ENCODE measurements at places on chromosomes 2 and 18.

DNA sequence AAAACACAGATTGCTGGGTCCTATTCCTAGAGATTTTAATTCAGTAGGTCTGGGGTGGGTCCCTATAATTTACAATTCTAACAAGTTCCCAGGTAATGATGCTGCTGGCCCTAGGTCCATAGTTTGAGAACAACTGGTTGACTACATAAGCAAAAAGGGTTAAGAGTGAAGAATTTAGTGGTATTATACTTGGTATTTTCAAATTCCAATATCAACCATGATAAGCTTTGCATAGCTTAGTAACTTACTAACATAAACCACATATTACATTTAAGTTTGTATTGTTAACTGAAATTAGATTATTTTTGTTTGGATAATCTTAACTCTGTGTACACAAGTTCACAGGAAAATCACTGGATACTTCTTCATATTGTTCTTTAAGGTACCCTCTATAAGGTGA is 862.9 kb upstream of the ACVR2A start:
- no peak for DNase-seq

DNA sequence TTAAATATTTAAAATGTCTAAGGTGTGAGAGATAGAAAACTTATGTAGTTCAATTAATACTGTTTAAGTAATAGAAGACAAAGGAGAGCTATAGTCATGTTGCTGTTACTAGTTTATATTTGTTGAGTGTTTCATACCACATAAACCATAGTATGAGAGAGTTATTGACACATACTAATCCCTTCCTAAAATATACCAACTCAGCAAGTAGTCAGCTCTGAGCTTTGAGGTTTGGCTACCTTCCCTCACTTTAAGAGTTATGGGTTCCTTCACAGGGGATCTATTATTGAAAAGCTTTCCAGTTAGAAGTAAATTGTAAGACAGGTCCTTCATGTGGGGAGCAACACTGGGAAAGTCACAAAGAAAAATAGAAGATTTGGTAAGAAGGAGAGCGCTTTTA is 701.6 kb upstream of the ZEB2 start:
- DNase-seq: no peak

DNA sequence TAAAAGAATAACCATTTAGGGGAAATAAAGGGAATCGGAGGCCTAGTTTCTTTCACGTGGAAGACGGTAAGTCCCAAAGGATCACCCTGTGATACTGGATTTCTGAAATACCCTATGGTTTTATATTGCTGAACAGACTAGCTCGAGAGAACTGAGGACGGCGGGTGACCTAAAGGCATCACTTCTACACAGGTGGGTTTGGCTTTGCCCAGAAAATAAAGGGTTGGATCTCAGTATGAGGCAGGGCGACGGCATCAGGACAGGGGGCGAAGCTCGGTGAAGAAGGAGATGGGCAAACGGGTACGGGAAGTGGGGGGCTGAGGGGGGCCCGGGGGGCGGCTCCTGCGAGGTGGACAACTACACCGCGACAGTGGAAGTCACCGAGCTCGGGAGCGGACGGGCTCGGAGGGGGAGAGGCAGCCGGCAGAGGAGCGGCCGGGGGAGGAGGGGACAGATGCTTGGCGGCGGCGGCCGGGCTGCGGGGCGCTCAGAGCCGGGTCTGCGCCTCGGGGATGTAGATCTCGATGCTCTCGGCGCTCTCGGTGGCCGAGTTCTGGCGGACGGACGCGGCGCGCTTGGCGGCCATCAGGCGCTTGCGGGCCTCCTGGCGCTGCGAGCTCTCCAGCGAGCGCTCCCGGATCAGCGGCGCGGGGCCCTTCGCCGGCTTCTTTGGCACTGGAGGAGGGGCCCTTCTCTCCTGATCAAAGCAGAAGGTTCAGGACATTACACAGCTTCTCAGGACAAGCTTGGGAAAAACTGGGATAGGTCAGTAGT is 48.9 kb downstream of the TGIF1 start:
- DNase-seq: peak; percentile 39

- no peak for DNase-seq
Measured at GRCh38 chr2:121490584-121491133, 40.0 kb upstream of the RNU4ATAC start.

DNA sequence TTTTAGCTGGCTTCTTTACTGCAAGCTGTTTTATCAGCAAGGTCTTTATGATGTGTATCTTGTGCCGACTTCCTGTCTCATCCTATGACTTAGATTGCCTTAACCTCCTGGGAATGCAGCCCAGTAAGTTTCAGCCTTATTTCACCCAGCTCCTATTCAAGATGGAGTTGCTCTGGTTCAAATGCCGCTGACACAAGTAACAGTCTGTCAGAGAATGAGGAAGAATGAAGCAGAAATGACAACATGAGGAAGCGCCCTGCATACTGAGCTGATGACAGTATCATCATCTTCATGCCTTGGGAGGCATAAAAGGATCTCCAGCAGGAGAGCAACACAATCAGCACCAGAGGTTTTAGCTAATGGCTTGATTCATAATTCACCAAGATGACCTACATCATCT is 309.4 kb downstream of the NBAS start:
- no peak for DNase-seq

GRCh38 chr2:48808311-48808710 is 52.8 kb upstream of the LHCGR start:
- DNase-seq: no peak

DNA sequence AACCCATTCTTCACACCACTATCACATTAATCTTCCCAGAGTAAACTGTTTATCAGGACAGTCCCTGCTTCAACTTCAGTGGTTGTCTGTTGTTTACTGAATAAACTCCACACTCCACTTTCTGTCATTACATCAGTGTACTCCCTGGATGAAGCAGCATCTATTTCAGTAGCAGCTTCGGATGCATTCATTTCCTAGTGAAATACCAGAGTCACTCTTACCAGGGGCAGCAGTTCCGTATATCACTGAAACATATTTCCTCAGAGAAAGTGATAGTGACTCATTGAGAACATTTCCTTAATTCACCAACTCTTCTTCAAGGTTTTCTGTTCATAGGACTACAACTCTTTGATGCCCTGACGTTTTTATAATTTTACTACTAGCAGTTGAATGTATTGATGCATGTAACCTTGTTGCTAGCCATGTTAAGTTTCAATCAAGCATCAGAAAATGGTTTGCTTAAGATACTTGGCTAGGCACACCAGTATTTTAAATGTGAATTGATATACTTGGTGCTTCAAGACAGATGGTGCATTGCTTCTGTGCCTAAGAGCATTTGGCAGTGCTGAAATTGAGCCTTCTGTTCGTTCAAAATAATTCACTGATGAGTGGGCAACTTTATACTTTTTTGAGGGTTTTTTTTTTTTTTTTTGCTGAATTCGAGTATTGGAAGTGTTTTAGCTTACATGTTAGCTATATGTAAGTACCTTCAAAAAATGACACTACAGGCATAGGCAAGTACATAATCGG is 92.3 kb downstream of the UBE2E3 start:
- no peak for DNase-seq

- DNase-seq: no peak
Measured at GRCh38 chr2:61018318-61018755, 282 bp upstream of the PUS10 start.

- DNase-seq: no peak
Measured at GRCh38 chr18:11767935-11768334, 78.9 kb downstream of the GNAL start.

DNA sequence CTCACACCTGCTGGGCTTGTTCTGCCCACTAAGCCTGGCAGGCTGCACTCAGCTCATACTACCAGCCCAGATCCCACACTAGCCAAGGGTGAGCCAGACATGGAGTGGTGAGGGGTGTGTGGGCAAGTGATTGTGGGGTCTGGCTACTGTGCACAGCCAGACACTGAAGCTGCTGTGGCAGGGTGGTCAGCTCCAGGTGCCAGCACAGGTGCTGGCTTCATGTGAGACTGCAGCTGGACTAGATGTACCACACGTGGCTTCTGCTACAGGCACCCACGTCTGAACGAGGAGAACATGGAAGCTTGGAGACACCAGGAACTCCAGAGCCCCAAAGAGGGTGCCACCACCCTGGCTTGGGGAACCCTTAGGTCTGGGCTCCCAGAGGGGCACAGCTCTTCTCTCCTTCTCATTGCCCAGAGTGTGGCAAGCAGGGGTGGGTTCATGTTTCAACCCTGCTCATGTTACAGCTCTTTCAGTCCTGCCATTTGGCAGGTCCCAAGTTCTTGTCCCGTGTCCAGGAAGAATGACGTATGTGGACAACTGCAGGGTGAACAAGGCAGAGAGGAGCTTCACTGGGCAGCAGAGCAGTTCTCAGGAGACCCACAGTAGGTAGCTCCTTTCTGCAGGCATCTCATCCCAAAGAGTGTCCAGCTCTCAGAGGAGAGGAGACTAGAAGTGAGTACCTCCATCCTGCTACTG is 1624.2 kb upstream of the TMEFF2 start:
- DNase-seq: no peak

- no peak for DNase-seq
Measured at GRCh38 chr2:120673571-120674061, 62.1 kb upstream of the GLI2 start.

- no peak for DNase-seq
Measured at GRCh38 chr2:98893911-98894321, 42.1 kb downstream of the CRACDL start.

DNA sequence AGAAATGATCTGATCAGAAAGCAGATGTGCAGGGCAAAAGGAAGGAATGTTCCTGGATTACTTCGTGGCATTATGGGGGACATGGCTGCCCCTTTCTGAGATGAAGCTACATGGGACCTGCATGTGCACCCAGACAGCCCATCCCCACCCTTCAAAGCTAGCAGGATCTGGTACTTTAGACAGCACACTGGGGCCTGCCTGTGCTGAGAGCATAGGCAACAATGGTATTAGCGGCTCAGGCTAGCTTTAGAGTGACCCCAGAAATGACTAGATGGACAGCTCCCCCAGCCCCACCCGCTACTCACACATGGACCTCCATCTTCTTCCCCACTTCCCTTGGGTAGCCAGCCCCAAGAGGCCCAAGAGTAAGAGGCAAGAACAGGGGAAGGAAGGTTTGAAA is 61.5 kb upstream of the NFE2L2 start:
- DNase-seq: no peak

GRCh38 chr2:184799379-184799778 is 201.1 kb downstream of the ZNF804A start:
- no peak for DNase-seq

- DNase-seq: no peak
Measured at GRCh38 chr2:73000808-73001570, 70.5 kb downstream of the SFXN5 start.

- no peak for DNase-seq
Measured at GRCh38 chr18:48418539-48419276, 9.5 kb upstream of the ZBTB7C start.

DNA sequence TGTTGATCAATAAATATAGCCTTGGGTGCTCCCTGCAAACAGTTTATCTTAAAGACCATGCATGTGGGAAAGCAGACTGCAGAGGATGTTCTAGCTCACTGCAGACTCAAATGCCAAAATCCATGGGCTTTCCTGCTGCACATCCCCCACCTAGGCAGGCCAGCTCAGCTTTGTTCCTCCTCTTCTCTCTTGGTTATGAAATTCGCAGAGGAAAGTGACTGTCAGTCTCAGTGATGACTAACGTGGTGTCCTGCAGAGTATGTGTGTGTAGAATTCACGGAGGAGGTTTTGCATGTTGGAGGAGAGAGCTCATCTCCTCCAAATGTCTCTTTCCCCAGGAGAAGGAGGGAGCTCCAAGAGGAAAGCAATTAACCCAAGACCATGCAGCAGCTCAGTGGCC is 21.4 kb upstream of the KCNS3 start:
- DNase-seq: no peak

- no peak for DNase-seq
Measured at GRCh38 chr2:38528008-38528442, 74.7 kb downstream of the HNRNPLL start.

GRCh38 chr2:52391621-52392020 is 1359.7 kb upstream of the NRXN1 start:
- no peak for DNase-seq

DNA sequence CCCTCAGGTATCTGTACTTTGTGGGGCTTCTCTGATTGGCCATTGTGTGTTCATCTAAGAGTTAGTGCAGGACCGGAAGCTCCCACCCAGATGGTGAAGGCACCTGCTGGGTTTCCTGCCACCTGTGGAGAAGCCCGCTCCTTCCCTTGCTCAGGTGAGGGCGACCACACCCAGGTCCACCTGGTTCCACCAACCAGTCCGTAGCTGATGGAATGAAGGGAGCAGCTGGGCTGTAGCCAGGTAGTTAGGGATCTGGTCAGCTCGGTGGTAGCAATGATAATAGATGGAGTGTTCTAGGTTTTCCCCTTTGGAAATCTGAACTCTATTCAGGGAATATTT is 16.0 kb downstream of the SH3BP4 start:
- no peak for DNase-seq

- DNase-seq: peak; percentile 54
Measured at GRCh38 chr2:68031542-68032160, 31.2 kb downstream of the C1D start.

- no peak for DNase-seq
Measured at GRCh38 chr2:238939074-238939473, 91.2 kb downstream of the TWIST2 start.

DNA sequence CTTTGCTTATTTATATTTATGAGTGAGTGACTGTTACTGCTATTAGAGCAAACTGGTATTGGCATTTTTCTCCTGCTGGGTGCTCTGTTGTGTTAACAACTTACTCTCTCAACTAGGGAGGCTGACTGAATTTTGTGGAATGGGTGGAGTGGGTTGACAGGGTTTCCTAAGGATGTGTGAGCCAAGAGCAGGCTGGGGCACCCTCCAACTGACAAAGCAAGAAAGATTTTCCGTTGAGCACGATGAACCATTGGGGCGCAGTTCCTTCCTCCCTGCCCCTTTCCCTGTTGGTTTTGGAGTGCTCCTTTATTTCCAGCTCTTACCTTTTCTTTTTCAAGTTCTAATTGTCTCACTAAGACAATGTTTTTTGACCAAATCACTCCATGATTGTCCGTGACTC is 20.3 kb downstream of the SEH1L start:
- no peak for DNase-seq

- DNase-seq: no peak
Measured at GRCh38 chr2:102063487-102063911, 71.7 kb downstream of the IL1R2 start.

GRCh38 chr2:240464514-240465241 is 29.2 kb downstream of the GPC1 start:
- no peak for DNase-seq

DNA sequence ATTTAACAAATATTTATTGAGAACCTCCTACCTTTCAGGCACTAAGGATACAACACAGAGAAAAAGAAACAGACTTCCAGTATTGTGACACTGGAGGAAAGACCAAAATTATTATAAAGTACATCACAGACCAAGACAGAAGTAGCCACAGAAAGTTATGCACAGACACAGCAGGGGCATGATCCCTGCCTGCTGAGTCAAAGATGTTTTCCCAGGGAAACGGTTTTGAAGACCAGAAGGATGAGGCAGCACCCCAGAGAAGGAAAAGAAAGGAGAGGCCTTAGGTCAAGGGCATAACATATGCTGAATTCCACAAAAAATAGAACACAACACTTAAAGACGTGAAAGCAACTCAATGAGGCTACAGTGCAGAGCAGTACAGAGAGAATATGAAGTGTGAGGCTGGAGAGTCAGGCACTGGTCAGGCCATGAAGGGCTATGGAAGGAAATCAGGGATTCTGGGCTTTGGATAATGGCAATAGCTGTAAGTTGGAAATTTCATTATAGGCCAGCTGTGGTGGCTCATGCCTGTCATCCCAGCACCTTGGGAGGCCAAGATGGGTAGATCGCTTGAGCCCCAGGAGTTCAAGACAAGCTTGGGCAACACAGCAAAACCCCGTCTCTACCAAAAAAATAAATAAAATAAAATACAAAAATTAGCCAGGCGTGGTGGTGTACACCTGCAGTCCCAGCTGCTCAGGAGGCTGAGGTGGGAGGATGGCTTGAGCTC is 8.2 kb downstream of the ADAM17 start:
- no peak for DNase-seq

- DNase-seq: no peak
Measured at GRCh38 chr2:148253685-148254084, 232.8 kb downstream of the MBD5 start.

Measured in GM13977 (cell line).